ENCODE measurements at places on chromosomes 7 and 10.

- DNase-seq = no peak
Observed at GRCh38 chr7:159030490-159031134, 114.1 kb downstream of the VIPR2 start.

DNA sequence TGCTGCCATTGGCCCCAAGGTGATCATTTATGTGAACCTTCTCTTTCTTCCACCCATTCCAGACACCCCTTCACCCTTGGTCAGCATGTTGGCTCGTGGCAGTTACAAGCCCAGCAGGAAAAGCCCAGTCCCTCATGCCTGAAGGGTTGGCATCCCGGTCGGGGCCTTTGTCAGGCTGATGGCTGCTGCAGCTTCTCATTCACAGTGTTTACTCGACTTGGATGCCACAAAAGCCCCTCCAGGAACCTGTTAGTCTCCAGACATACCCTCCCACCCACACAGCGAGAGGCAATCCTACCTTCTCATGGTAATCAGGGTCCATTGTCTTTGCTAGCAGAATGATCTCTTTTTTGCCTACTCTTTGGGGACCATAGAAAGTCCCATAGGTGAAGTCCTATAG, 200.8 kb upstream of the PFKP start:
- DNase-seq = no peak

DNA sequence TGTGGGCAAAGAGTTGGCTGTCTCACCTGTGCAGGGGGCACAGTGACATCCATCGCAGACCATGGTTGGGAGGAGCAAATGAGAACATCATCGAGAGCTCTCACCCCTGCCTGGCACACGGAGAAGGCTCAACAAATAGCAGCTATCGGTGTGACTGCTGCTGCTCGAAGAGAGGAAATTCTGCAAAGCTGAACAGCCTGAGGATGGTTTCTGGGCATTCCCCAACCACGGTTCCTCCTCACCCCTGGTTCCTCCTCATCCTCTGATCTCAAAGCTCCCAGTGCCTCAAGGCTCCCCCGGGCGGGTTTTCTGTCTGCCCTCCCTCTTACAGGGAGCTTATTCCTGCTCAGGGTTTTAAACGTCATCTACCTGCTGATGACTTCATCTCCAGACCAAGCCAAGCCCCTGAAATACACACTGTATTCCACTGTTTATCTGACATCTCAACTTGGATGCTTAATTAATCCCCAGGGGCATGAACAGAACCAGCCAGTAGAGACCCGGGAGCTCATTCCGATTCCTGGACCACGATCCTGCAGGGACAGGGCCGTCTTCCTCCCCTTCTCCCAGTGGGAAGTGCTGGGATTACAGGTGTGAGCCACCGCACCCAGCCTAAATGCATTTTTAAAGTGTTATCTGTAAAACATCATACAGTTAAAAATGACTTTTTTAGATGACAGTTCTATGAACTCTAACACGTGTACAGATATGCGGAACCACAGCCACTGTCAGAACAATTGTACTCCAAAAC, 19.5 kb upstream of the NOM1 start:
- no peak for DNase-seq

GRCh38 chr10:70777063-70777875, 7.9 kb downstream of the TBATA start:
- DNase-seq = no peak

DNA sequence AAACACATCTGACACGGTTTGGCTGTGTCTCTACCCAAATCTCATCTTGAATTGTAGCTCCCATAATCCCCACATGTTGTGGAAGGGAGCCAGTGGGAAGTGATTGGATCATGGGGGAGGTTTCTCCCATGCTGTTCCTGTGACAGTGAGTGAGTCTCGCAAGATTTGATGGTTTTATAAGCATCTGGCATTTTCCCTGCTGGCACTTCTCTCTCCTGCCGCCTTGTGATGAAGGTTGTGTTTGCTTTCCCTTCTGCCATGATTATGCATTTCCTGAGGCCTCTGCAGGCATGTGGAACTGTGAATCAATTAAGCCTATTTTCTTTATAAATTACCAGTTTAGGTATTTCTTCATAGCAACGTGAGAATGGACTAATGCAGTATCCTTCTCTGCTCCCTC, 5.9 kb upstream of the HTR5A start:
- no peak for DNase-seq

GRCh38 chr10:97828721-97829120, 20.9 kb upstream of the GOLGA7B start:
- no peak for DNase-seq

Data from fibroblast of skin of right quadriceps (primary cell).